ENCODE measurements at places on chromosomes 6 and 20. TPM values are rescaled to one million over a fixed set of nuclear protein-coding genes. Genes with fewer than 3 reads are reported as not detected.

DNA sequence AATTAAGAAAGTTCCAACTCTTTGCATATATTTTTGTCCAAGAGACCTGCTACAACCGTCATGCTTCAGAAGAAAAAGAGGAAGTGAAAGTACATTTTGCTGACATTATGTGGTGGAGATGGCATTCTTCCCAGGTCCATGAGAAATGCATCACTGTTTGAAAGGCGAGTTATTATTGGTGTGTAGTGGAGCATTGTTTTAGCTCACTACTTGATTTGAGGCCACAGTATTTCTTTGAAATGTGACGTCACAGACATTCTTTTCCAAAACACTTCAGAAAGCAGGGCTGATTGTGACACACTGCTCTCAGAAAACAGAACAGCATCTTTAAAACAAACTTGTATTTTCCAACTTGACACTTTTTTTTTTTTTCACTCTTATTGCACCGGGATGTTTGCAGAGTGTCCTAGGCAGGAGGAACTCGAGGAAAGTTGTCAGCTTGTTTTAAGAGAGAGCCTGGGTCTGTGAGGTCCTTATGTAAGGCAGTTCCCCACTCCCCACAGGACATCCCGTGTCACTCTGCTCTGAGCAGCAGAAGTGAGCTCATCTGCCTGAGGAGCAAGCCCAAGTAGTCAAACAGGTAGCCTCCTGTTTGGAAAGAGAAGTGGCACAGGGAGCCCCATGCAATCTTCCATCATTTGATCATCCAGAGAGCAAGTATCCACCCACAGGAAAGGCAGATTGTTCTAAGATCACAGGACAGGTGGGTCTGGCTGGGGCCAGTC lies 1.1 kb downstream of the SPTLC3 start:
- no peaks in the 10 kb centered on the region for H3K4me1 ChIP-seq
- no peak overlapping the region for H3K27ac ChIP-seq
- no peaks in the 10 kb centered on the region for H3K36me3 ChIP-seq
- DNase-seq: no peak

Gene CDH4
- not detected for polyA plus RNA-seq

- H3K27me3 ChIP-seq: no peaks in the 10 kb centered on the region
- H3K27ac ChIP-seq: no peak overlapping the region
- no peak for DNase-seq
- no peaks in the 10 kb centered on the region for H3K36me3 ChIP-seq
- H3K4me1 ChIP-seq: no peaks in the 10 kb centered on the region
- no peak overlapping the region for H3K4me3 ChIP-seq
Observed at GRCh38 chr6:17450397-17450796, 57.0 kb downstream of the CAP2 start.

DNA sequence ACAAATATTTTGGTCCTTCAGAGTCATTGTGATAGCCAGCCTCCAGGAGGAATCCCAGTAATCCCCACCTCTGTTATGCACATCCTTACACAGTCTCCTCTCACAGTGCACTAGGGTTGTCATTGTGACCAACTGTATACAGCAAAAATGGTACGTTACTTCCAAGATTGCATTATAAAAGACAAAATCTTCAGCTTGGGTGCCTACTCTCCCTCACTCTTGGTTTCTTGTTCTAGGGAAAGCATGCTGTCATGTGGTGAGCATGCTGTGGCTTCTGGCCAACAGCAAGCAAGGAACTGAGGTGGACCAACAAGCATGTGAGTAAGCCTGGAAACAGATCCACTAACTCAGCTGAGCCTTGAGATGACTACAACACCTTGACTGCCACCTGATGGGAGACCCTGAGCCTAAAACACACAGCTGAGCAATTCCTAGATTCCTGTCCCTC lies 130.1 kb upstream of the DST start:
- peak overlapping the region; percentile 14 for H3K27ac ChIP-seq
- no peak for DNase-seq
- H3K36me3 ChIP-seq: no peaks in the 10 kb centered on the region
- peaks cover 8% of the 10 kb centered on the region for H3K4me1 ChIP-seq
- no peaks in the 10 kb centered on the region for H3K27me3 ChIP-seq

GRCh38 chr20:10800288-10800687 lies 126.5 kb upstream of the JAG1 start:
- no peak overlapping the region for H3K4me3 ChIP-seq
- H3K27me3 ChIP-seq: no peaks in the 10 kb centered on the region
- no peak overlapping the region for H3K27ac ChIP-seq

- H3K27ac ChIP-seq: 0 out of 2 replicates have a peak overlapping the region, but pooled peaks have one; percentile 18
- no peaks in the 10 kb centered on the region for H3K27me3 ChIP-seq
- no peak overlapping the region for H3K4me3 ChIP-seq
- H3K4me1 ChIP-seq: peaks cover 26% of the 10 kb centered on the region
Observed at GRCh38 chr6:52533491-52533890, 43.4 kb downstream of the TRAM2 start.

- no peaks in the 10 kb centered on the region for H3K4me1 ChIP-seq
- H3K36me3 ChIP-seq: peaks cover 20% of the 10 kb centered on the region
- no peak for DNase-seq
- H3K4me3 ChIP-seq: no peak overlapping the region
- no peak overlapping the region for H3K27ac ChIP-seq
- H3K27me3 ChIP-seq: no peaks in the 10 kb centered on the region
Observed at GRCh38 chr6:70508953-70509352, 57.8 kb upstream of the SDHAF4 start.

- no peak overlapping the region for H3K27ac ChIP-seq
- H3K4me3 ChIP-seq: no peak overlapping the region
- no peaks in the 10 kb centered on the region for H3K27me3 ChIP-seq
Observed at GRCh38 chr6:72776456-72776855, 154.6 kb downstream of the KCNQ5 start.

Gene OR2H2
- not detected for polyA plus RNA-seq

DNA sequence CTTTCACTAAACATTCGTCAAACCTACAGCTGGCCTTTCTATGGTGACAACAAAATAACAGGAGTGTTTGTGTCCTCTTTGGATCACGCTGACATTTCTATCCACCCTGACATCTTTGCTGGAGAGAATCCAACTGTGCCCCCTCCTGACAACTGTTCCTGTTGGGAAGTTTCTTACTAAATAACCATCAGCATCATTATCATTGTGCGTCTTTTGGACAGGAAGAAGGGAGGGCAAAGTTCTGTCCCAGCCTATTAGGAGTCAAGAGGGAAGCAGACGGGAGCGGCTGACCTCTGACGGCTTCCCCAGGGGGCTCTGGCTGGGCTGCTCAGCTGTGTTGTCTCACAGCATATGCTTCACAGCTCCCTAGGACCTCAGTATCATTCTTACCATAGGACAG lies 195.9 kb upstream of the SULF2 start:
- no peak overlapping the region for H3K4me3 ChIP-seq
- DNase-seq: no peak
- peaks cover 20% of the 10 kb centered on the region for H3K4me1 ChIP-seq
- no peaks in the 10 kb centered on the region for H3K36me3 ChIP-seq
- H3K27me3 ChIP-seq: no peaks in the 10 kb centered on the region
- H3K27ac ChIP-seq: no peak overlapping the region

DNA sequence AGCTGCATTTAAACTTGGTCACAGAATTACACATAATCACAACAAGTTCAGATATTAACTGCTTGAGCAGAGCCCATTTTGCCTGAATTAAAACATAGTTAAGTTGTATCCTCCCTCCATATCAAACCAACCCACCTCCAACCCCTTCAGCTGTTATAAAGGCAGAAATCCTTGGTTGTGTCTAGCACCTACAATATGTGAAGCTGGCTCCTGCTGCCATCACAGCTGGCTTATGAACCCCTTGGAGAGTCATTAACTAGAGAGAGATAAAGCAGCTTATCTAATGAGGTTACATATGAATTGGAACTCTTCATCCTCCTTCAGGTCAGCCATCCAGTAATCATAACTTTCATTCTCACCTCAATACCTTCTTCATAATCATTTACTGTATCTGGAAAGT lies 101.8 kb downstream of the EPHA7 start:
- no peaks in the 10 kb centered on the region for H3K4me1 ChIP-seq
- no peak for DNase-seq
- H3K36me3 ChIP-seq: no peaks in the 10 kb centered on the region
- H3K27me3 ChIP-seq: no peaks in the 10 kb centered on the region
- H3K4me3 ChIP-seq: no peak overlapping the region
- H3K27ac ChIP-seq: no peak overlapping the region

Gene GPR6
- not detected for polyA plus RNA-seq

DNA sequence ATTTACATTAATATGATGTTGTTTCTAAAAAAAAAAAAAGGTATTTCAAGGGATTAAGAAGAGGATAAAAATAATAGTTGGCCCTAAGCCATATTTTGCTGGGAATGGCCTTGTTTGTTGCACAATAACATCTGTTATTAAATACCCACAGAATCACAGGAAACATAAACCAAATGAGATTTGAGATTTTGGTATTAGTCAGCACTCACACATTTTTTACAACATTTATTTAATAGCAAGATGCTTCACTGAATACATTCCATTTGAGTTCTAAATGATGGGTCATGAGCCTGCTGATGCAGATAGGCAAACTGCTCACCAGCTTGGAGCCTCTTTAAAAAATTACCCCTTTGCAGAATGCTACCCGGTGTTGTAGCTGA lies 92.9 kb upstream of the ENPP5 start:
- H3K27ac ChIP-seq: no peak overlapping the region
- H3K4me3 ChIP-seq: no peak overlapping the region
- no peaks in the 10 kb centered on the region for H3K36me3 ChIP-seq
- H3K4me1 ChIP-seq: no peaks in the 10 kb centered on the region
- H3K27me3 ChIP-seq: no peaks in the 10 kb centered on the region

Gene TBXT
- polyA plus RNA-seq: not detected

DNA sequence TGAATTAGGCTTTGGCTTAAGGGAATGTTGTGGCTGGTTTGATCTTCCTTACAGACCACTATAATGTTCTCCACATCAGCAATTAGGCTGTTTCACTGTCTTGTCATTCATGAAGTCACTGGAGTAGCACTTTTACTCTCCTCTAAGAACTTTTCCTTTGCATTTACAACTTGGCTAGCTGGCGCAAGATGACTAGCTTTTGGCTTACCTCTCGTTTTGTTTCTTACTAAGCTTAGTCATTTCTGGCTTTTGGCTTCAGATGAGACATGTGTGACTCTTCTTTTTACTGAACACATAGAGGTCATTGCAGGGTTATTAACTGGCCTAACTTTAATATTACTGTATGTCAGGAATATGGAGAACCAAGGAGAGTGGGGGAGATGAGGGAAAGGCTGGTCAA lies 143.2 kb downstream of the PTCHD4 start:
- H3K4me3 ChIP-seq: no peak overlapping the region
- H3K36me3 ChIP-seq: peaks cover 3% of the 10 kb centered on the region
- no peak for DNase-seq
- no peaks in the 10 kb centered on the region for H3K27me3 ChIP-seq
- H3K4me1 ChIP-seq: no peaks in the 10 kb centered on the region
- no peak overlapping the region for H3K27ac ChIP-seq

- H3K36me3 ChIP-seq: no peaks in the 10 kb centered on the region
- H3K4me1 ChIP-seq: peaks cover 3% of the 10 kb centered on the region
- no peak for DNase-seq
Observed at GRCh38 chr20:17531665-17532025, 466 bp upstream of the BFSP1 start.

- no peak overlapping the region for H3K4me3 ChIP-seq
- H3K4me1 ChIP-seq: no peaks in the 10 kb centered on the region
- H3K36me3 ChIP-seq: no peaks in the 10 kb centered on the region
- DNase-seq: no peak
- H3K27me3 ChIP-seq: no peaks in the 10 kb centered on the region
Observed at GRCh38 chr6:44969446-44970185, 358.5 kb upstream of the RUNX2 start.

GRCh38 chr6:146593986-146594385 lies 4.8 kb upstream of the ADGB start:
- no peaks in the 10 kb centered on the region for H3K36me3 ChIP-seq
- H3K27me3 ChIP-seq: no peaks in the 10 kb centered on the region
- H3K4me1 ChIP-seq: peaks cover 2% of the 10 kb centered on the region
- no peak overlapping the region for H3K4me3 ChIP-seq

- no peaks in the 10 kb centered on the region for H3K27me3 ChIP-seq
- no peaks in the 10 kb centered on the region for H3K4me1 ChIP-seq
- H3K36me3 ChIP-seq: no peaks in the 10 kb centered on the region
- H3K4me3 ChIP-seq: no peak overlapping the region
- H3K27ac ChIP-seq: no peak overlapping the region
Observed at GRCh38 chr20:34874094-34874654, 1.5 kb upstream of the GGT7 start.

Gene YTHDF1
- polyA plus RNA-seq: 17.0 TPM

DNA sequence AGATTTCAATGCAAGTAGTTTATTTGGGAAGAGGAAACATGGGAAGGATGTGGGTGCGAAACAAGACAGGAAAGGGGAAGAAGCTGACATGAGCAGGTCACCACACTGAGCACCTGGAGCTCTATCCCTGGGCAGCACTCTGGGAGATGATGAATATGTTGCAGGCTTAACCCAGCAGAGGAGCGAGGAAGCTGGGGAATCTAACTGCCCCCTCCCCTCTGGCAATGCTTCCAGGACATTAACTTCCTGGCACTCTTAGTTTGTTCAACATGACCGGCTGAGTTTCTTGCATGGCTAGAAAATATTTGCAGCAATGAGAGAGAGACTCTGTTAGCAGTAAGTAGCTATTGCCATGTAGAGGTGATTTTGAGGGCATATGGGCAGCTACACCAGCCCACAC lies 4.9 kb upstream of the ADA start:
- H3K27ac ChIP-seq: no peak overlapping the region
- no peak for DNase-seq
- no peak overlapping the region for H3K4me3 ChIP-seq
- H3K36me3 ChIP-seq: no peaks in the 10 kb centered on the region
- H3K4me1 ChIP-seq: no peaks in the 10 kb centered on the region
- no peaks in the 10 kb centered on the region for H3K27me3 ChIP-seq

Gene GSTA2
- polyA plus RNA-seq: not detected

GRCh38 chr6:170470734-170471133 lies 82.4 kb downstream of the PSMB1 start:
- H3K27me3 ChIP-seq: no peaks in the 10 kb centered on the region
- H3K27ac ChIP-seq: no peak overlapping the region
- no peaks in the 10 kb centered on the region for H3K36me3 ChIP-seq
- DNase-seq: no peak
- H3K4me3 ChIP-seq: no peak overlapping the region
- H3K4me1 ChIP-seq: peaks cover 3% of the 10 kb centered on the region

Gene COL10A1
- polyA plus RNA-seq: 5.1 TPM

Gene CDSN
- not detected for polyA plus RNA-seq

DNA sequence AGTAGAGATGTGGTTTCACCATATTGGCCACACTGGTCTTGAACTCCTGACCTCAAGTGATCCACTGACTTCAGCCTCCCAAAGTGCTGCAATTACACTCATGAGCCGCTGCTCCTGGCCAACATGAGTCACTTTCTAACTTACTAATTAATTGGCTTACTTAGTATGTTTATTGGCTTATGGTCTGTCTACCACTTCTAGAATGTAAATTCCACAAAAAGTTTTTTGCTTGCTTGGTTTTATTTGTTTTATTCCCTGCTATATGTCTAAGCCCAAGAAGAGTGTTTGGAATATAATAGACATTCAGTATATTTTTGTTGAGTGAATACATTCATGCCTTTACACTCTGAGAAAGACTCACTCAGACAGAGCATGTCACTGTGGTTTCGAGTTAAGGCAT lies 86.0 kb downstream of the SAMD3 start:
- no peaks in the 10 kb centered on the region for H3K27me3 ChIP-seq
- DNase-seq: no peak
- peaks cover 9% of the 10 kb centered on the region for H3K36me3 ChIP-seq
- H3K4me1 ChIP-seq: no peaks in the 10 kb centered on the region
- no peak overlapping the region for H3K4me3 ChIP-seq
- no peak overlapping the region for H3K27ac ChIP-seq

GRCh38 chr6:158854214-158855101 lies 35.3 kb upstream of the EZR start:
- peak overlapping the region; percentile 79 for H3K27ac ChIP-seq
- no peaks in the 10 kb centered on the region for H3K27me3 ChIP-seq
- no peaks in the 10 kb centered on the region for H3K4me1 ChIP-seq
- no peak overlapping the region for H3K4me3 ChIP-seq

All from SK-N-SH (cell line).